ENCODE measurements at places on chromosomes 13 and 19.

DNA sequence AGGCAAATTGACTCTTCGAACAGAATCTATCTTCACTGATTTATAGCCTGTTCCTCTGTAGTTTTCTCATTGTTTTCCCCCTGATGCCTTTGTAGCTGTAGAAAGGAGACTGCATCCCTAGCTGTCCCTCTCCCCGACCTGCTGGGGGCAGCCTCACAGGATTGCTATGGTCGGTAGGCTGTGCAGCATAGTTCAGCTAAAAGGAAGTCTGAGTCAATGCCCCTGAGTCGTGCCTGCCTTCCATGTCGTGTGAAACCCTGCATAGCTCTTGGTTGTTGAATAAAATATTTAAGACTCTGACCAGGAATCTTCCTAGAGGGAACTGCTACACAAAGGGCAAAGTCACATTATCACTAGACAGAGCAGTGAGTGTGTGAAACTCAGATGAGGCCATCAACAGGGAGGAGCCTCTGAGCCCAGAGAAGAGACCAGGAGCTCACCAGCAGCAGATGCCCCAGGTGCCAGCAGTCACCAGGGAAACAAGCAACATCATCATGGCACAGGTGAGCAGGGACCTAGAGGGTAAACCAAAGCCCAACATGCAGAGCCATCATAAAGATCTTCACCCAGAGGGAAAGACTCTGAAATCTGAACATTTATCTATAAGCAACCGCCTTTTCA is 108.4 kb upstream of the NBEA start:
- no peak for DNase-seq

GRCh38 chr13:70938462-70938861 is 830.2 kb upstream of the KLHL1 start:
- no peak for DNase-seq

- DNase-seq = no peak
Observed at GRCh38 chr13:112940236-112940635, 28.8 kb upstream of the MCF2L start.

DNA sequence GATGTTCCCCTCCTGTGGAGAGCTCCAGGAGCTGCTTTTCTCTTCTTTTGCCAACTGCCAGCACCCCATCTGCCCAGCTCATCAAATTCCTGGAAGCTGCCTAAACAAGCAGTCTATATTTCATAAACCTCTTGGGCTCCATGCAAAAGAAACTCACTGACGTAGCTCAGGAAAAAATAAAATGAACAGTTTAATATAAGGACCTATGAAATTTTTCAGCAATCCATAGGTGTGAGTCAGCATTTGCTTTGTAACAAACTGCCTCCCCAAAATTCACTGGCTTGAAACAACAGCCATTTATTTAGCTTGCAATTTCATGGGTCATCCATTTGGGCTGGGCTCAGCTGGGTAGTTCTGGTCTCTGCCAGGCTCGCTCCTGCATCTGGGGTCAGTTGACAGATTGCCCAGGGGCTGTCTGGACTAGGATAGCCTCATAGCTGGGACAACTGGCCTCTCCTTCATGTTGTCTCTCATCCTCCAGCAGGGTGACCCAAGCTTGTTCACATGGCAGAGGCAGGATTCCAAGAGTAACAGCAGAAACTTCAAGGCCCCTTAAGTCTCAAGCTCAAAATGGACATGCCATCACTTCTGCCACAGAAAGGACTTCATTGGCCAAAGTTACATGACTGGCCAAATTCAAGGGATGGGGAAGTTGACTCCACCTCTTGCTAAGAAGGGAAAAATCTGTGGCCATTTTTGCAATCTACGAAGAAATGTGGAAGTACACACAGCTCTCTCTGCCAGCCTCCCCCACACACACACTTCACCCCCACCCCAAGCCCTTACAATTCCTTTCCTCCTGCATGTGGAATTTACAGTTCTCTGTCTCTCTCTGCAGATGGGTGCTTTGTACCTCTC is 7.9 kb upstream of the PVR start:
- DNase-seq = no peak

- peak; percentile 92 for DNase-seq
Observed at GRCh38 chr19:56120371-56121179, 520 bp downstream of the ZNF787 start.

- no peak for DNase-seq
Observed at GRCh38 chr13:26760832-26761582, 421 bp upstream of the GPR12 start.

DNA sequence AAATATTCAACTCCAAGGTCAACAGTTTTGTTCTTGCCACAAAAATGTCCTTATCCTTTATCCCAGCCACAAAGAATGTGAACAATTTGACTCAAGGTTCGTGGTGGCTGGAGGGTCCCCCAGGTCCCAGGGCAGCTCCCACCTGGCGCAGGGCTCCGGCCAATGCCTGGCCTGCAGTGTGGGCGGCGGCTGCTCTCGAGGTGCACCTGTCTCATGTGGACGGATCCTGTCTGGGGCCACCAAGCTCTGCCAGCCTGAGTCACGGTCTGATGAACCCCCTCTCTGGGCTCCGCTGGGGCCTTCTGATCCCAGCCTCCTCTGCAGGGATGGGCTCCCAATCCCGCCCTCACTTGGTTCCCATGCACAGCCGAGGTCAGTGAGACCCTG is 49.4 kb downstream of the GAS6 start:
- DNase-seq = no peak
